Anterior cingulate cortex (tissue), 58 donors: ENCODE measurements at places on chromosomes 11 and 22.

- no peak for DNase-seq
These were observed 242.9 kb downstream of the NELL1 start for GRCh38 chr11:20912065-20912821.

GRCh38 chr11:121794671-121795141, 321.3 kb downstream of the BLID start:
- no peak for DNase-seq

GRCh38 chr11:92837595-92837994, 131.9 kb upstream of the MTNR1B start:
- no peak for DNase-seq

DNA sequence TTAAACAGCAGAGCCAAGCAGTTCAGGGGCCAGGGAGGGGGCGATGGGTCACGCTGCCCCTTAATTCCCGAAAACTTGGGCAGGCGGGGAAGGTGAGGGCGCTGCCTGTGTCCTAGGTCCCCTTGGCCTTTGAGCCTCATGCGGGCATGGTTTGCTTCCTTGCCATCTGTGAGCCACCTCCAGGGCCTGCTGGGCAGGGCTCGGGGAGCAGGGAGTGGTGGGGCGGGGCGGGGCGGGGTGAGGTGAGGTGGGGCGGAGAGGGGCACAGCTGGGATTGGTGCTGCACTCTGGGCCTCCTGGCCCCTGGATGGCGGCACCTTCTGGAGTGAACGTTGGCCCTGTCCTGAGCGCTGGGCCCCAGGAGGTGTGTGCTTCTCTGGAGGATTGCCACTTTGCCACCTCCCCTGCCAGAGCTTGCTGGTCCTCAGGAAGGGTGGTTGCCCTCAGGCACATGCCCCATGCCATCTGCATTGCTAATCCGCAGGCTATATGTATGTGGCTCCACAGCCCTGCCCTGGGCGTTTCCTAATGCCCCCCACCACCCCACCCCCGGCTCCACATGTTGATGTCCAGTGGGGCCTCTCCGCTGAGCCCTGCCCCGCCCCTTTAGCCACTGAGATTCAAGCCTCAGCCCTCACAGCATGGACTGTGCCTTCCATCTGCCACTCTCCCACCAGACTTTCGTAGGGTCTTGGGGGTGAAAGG, 352.5 kb downstream of the TBC1D22A start:
- no peak for DNase-seq

DNA sequence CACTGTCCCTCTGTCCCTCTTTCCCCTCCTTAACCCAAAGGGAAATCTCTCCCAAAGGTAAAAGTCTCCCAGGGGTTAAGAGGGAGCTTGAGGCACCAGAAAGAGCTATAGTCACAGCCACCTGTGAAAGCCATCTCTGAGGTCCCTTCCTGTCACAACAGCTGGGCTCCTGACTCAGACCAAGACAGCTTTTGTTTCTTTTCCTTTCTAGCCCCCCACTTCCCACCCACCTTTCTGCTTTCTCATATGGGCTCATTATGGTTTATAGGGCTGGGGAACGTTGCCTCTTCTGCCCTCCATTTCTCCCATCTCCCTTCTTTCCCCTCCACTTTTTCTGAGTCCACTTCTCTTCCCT, 19.1 kb downstream of the MIF start:
- no peak for DNase-seq

- no peak for DNase-seq
These were observed 68.6 kb downstream of the LDLRAD3 start for GRCh38 chr11:36012455-36012854.

DNA sequence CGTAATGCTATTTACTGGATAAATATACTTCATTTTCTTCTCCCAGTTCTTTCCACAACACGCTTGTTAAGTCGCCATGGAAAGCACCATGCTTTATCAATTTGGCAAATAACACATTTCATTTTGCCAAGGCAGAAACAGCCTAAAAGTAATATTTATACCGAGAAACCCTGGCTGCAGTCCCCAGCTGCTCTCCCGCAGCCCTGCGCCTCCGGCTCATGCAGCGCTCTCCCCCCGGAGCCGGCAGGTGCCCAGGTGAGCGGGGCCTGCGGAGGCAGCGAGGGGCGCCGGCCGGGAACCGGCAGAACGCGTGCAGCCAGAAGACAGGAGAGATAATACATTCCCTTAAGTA, 681 bp upstream of the ARHGEF12 start:
- no peak for DNase-seq

- no peak for DNase-seq
These were observed 89.6 kb downstream of the PHF21B start for GRCh38 chr22:44920183-44920582.
